ENCODE measurements at places on chromosomes 11 and 22.

DNA sequence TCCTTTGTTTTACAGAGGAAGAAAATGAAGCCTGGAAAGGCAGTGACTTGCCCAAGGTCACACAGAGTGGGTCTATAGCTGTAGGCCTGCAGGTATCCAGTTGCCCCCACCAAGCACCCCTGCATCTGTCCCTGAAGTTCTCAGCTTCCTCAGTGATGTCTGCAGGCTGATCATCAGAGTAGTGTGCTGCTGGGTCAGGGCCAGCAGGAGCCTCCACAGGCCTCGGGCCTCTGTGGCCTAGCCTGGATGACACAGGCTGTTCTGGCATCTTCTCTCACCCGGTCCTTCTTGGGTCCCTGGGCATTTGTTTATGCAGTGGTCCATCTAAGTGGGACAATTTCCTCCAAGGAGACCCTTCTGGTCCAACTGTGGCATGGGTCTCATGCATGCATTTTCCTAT lies 74.8 kb upstream of the E2F8 start:
- no peak for DNase-seq

GRCh38 chr11:9285850-9286587 lies 20.9 kb upstream of the DENND5A start:
- no peak for DNase-seq

DNA sequence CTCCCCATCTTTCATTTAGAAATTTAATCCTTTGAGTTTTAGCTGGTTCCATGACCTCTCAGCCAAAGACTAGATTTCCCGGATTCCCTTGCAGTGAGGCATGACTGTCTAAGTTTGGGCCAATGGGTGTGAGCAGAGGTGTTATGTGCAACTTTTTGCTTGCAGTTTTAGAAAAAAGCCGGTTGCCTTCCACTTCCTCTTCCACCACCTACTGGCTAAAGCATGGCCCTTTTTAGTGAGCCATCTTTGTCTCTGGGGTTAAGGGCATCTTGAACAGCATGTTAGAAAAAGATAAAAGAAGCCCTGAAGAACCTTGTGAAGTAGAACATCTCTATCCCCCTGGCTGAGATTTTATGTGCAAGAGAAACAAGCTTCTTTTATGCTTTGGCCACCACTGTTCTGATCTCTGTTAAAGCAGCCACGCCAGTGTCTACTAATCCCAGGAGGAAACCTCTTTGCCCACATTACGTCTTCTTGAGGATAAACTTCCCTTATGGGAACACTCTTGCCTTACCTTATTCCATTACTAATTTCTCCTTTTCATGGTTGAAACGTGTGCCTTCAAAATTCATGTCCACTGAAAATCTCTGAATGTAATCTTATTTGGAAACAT lies 279.9 kb downstream of the TENM4 start:
- peak; percentile 57 for DNase-seq

DNA sequence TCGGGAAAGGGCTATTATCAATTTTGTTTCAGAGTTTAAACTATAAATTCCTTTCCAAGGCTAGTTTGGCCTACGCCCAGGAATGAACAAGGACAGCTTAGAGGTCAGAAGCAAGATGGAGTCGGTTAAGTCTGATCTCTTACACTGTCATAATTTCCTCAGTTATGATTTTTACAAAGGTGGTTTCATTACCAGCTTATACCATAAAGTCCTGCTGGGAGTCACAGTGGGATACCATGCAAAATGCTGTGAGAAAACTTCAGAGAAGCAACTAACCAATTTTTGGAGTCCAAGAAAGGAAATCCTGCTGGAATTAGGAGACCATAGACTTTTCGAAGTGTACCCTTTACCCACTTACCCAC lies 17.4 kb upstream of the ZC3H12C start:
- no peak for DNase-seq

- no peak for DNase-seq
Measured at GRCh38 chr11:87942786-87943185, 232.5 kb downstream of the RAB38 start.

GRCh38 chr11:73152086-73152853 lies 10.2 kb upstream of the FCHSD2 start:
- no peak for DNase-seq

DNA sequence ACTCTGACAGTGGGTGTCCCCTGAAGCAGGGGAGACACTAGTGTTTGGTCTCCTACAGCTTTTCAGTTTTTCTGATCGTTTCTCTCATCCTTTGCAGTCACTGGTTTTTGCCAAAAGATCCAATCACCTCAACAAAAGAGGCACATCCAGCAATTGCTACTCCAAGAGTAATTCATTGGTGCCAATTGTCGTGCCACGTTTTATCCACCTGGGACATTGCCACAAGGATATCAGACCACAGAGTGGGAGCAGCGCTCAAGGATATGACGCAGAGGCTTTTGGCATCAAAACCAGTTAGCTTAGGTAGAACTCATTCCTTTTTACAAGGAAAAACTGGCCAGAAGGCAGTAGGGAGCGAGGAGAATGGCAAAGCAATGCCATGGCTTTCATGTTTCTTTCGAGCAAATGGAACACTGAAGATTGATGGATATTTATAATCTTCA lies 40.9 kb upstream of the BLID start:
- peak; percentile 60 for DNase-seq

- no peak for DNase-seq
Measured at GRCh38 chr11:44577231-44577830, 11.9 kb downstream of the CD82 start.

DNA sequence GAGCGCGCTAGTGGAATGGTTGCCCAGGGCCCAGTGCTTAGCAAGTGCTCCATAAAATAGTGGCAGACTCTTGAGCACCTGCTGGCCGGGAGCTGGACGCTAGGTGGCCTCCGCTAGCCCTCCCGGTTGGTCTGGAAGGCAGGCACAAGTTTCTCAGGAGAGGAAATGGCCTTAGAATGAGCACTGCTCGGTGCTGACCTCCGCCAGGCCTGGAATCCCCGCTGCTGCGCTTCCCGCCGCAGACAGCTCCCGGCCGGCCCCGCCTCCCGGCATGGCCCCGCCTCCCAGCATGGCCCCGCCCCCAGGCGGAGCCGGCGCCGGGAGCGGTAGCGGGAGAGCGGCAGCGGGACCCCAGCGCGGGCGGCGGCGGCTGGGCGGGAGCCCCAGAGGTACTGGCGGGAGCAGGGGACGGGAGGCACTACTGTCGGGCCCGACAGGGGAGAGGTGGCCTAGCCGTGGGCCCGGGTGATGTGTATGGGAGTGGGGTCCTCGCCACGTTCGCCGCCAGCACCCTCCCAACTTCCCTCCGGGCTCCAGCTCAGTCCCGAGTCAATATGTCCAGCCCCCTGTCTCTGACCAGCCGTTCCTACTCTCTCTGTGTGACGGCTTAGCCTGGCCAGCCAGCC lies at the start of gene SIPA1:
Gene SIPA1, plus strand, starts transcription at position 308 of the 626 bp plus-strand sequence. CDS start 2,821 bp downstream, outside the sequence.
- DNase-seq, result peak; percentile 91

- DNase-seq, result no peak
Measured at GRCh38 chr11:73270855-73271477, 1.2 kb upstream of the P2RY6 start.

DNA sequence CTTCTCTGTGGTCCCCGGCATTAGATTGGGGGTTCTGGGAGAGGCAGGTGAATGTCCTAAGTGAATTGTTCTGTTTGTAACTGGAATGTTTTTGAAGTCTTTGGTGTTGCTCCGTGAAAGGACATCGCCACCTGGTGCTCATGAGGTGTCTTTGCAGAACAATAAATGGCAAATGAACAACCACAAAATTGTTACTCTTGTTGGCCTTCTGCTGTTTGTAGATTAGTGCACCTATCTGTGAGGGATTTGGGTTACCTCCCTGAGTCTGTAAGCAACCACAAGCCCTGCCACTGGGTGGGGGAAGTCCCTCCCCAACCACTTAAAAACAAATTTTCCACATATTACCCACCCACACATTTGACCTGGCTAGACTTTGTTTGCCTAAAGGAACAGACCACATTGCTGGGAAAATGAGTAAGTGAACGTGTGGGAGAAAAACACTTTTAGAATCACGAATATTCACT lies 4.7 kb downstream of the MPEG1 start:
- DNase-seq, result peak; percentile 94

DNA sequence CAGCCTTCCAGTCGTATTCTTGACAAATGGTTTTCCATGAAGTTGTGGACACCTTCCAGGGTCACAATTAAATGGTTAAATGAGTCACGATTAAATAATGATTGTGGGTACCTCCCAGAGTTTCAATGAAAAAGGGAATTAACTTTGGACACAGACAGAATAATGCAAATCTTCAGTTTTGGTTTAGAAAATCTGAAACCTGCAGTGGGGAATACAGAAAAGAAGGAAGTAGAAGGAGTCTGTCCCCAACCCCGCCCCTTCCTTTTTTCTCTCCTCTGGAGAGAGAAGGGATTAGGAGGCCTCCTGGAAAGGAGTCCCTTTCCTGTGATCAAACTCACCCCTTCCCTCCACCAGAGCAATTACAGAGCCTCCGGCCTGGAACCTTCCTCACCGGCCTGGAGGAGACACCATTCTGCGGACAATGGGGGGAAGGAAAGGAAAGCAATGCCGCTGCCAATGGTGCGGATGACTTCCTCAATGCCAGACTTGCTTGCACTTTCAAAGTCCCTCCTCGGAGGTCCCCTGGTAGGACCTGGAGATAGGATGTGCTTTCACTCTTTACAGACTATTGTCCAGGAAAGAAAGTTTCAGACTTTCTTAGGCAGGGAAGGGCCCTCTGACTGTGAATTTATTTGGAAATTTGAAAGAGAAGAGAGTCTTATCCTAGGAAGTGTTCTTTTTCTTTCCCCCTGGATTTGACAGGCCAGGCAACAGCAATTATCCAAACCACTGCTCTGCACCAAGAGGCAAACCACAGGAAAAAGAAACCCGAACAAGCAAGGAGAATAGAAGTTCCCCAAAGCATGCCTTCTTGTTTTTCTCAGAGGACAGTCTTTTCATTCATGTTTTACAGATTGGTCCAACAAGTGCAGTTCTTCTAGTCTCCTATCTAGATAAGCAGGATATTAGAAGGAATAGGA lies 86.8 kb downstream of the PTPRJ start:
- no peak for DNase-seq

DNA sequence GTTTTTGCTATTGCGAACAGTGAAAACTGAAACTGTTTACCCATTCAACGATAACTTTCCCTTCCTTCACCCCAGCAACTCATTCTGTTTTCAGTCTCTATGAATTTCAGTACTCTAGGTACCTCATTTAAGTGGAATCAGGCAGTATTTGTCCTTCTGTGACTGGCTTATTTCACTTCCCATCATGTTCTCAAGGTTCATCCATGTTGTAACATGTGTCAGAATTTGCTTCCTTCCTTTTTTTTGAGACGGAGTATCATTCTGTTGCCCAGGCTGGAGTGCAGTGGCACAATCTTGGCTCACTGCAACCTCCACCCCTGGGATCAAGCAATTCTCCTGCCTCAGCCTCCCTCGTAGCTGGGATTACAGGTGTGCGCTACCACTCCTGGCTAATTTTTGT lies 23.7 kb downstream of the HTR3B start:
- DNase-seq, result no peak

DNA sequence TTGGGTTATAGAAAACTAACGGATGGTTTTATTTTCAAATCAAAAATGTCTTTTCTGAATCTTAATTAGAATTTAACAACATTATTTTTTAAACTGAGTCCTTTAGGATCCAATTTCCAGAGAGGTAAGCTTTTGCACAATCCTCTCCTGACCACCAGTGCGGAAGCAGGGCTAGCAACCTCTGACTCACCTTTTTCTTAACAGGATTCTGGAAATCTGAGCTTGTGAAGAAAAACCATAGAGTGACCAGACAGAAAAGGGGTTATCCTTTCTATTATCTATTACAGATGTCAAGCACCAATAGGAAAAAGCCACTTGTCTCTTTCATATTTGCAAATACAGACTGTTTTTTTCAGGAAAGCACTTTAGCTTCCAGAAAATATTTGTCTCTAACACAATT lies 25.3 kb downstream of the ALG9 start:
- DNase-seq, result peak; percentile 22

- peak; percentile 27 for DNase-seq
Measured at GRCh38 chr11:83092488-83093384, 21.0 kb upstream of the RAB30 start.

DNA sequence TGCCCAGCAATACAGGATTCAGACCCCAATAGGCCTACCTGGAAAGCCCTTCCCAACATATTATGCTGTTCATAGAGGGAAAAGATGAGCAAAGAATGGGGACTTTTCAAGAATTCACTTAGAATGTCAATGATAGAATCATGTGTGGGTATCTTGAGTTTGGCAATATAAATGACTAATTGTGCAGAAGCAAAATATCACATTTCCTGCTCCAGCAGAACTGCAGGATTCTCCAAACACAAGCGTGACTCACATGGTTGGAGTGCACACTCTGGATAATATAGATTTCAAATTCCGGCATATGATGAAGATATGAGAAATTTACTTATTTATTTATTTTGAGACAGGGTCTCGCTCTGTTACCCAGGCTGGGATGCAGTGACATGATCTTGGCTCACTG lies 12.5 kb upstream of the APOL5 start:
- peak; percentile 91 for DNase-seq

GRCh38 chr11:75239531-75240290 lies 863 bp upstream of the TPBGL start:
- no peak for DNase-seq

- DNase-seq, result no peak
Measured at GRCh38 chr11:33877038-33877437, 14.8 kb downstream of the LMO2 start.

- no peak for DNase-seq
Measured at GRCh38 chr11:61968758-61969390, 1.4 kb upstream of the FTH1 start.

DNA sequence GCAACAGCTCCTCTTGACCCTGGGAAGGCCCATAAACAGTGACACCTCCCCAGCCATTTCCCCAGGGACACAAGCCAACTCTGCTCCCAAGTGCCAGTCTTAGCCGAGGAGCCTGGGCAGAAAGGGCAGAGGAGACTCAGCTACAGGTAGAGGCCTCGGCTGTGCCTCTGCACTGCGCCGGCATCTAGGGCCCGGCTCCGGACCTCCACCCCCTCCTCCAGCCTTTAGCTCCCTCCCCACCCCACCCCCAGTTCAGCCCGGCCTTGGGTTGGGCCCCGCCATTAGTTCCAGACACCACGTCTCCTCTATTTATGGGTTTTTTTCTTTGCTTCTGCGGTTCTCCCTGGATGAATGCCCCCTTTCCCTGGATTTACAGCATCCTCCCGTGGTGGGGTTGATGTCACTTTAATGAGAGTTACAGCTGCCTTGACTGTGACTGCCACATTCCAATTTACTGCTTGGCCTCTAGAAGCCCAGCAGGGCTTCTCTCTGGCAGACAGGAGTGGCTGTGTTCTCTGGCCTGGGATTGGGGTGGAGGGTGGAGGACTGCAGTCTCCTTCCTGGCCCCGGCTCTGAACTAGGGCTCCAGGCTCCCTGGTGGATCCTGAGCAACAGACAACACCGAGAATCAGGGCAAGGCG lies 13.5 kb upstream of the OAF start:
- DNase-seq, result no peak

All from fibroblast of lung (primary cell).